Skin of body (tissue), 3 donors: ENCODE measurements at places on chromosomes 2 and 18.
A peak's percentile ranks its signal among the peaks of the same experiment; 100 is the strongest.

- DNase-seq: no peak
Measured at GRCh38 chr18:57518533-57518932, 68.0 kb downstream of the FECH start.

GRCh38 chr18:75087119-75088020, 121.6 kb downstream of the PTGR3 start:
- DNase-seq: no peak

- no peak for DNase-seq
Measured at GRCh38 chr18:63480915-63481314, 4.2 kb downstream of the SERPINB5 start.

- peak; percentile 40 for DNase-seq
Measured at GRCh38 chr2:24123922-24124580, 782 bp downstream of the FAM228B start.

DNA sequence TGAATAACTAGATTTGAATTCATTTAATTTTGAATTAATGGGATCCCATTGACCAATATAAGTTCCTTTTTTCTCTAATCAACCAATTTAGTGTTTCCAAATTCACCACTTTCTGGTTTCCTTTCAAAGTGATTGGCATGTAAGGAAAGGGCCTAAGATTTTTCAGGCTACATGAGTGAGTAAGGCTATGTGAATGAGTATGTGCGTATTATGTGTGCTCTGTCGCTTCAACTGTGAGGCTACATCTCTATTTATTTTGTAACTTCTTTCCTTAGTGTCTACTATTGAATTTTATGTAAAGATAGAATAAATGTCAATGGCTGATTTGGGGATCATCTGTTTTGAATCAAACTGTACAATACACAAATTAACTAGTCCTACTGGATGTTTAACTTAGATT, 110.6 kb downstream of the ABCA12 start:
- DNase-seq: no peak

DNA sequence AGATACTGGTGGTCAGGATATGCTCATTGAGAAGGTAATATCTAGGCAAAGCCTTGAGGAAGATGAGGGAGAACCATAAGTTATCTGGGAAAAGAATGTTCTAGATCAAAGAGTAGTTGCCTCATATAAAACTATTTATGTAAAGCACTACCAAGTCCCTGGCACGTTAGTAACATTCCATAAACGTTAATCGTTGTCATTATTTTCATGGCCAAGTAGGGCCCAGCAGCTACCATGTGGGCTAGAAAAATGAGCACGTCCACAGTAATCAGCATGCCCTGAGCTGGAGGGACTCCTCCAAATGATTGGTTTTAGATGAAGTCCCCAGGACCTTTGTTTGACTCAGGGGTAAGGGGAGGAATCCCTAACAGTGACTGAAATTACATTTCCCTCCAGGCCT, 32.7 kb upstream of the AFTPH start:
- DNase-seq: no peak

DNA sequence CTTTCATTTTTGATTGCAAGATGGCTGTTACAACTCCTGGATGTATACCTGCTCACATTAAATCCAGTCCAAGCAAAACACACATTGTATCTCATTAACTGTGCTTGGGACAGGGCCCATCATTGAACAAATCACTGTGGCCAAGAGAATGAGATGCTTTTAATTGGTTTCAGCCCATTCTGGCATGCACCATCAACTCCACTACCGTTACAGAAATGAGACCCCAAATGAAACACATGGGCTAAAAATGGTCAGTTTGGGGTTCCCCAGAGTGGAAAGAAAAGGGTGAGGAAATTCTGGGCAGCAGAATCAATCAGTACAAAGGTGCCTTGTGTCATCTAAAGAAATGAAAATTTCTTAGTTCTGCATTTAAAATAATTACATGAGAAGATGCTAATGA, 52.7 kb downstream of the FAM171B start:
- DNase-seq: no peak

DNA sequence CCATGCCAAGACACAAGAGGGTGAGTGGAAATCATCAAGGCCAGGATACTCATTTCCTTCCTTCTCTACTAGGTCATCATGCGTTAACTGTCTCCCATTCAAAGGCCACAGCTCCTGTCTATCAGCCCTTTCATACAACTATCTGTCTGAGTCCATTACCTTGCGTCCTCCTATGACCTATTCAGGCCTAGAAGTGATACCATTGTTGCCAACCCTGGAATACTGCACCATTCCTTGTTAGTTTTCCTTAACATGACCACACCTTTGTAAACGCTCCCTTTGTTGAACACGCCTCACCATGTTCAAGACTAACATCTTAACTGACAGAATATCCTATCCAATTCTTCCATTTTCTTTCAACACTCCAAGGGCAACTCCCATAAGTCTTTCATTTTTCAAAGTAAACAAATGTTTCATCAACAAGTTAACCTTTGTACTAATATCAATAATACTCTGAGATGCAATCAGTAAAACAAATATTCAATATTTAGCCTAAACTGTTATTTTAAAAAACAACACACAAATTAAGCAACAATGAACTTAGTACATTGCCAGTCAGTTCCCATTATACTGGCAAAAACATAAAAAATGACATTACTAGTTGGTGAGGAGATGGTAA, 19.8 kb upstream of the LGALSL start:
- no peak for DNase-seq

- peak; percentile 79 for DNase-seq
Measured at GRCh38 chr18:77165503-77166188, 33.1 kb upstream of the MBP start.

DNA sequence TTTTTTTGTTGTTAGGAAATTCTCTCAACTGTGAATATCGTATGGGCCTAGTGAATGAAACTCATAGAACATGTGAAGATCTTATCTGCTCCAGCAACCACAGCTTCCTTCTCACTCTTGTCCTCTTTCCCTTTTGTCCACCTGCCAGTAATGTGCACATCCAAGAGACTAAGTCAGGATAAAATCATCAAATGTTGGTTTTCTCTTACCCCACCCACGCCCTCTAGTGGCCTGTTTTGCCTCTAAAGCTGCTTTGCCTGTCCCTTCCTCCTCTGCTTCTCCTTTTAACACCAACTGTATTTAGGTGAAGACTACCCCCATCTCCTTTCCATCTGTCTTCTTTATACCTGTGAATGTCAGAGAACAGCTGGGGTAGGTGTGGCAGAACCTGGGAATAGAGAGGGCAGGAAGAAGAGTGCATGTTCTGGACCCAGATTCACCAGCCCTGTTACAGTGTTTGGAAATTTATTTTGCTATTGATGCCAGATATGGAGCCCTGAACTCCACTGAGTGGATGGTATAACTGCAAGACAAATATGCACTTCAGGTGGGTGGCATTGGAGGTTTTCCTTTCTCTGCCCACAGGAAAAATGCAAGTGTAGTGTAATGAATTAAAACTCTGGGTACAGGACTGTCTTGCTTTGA, 8.4 kb upstream of the MGAT5 start:
- DNase-seq: peak; percentile 13

DNA sequence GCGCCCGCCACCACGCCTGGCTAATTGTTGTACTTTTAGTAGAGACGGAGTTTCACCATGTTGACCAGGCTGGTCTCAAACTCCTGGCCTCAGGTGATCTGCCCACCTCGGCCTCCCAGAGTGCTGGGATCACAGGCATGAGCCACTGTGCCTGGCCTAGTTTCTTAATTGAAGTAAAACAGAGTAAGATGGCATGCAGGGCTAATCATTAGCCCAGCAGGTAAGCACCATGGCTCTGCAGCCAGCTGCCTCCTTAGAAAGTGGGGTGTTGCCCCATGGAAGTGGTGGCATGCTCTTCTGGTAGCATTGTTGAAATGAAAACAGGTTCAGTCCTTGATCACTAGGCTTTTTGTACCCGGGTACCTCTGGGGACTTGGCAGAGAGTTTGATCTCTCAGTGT, 12.4 kb downstream of the ATG4B start:
- DNase-seq: no peak

- no peak for DNase-seq
Measured at GRCh38 chr2:168002021-168002553, 245.3 kb downstream of the STK39 start.

DNA sequence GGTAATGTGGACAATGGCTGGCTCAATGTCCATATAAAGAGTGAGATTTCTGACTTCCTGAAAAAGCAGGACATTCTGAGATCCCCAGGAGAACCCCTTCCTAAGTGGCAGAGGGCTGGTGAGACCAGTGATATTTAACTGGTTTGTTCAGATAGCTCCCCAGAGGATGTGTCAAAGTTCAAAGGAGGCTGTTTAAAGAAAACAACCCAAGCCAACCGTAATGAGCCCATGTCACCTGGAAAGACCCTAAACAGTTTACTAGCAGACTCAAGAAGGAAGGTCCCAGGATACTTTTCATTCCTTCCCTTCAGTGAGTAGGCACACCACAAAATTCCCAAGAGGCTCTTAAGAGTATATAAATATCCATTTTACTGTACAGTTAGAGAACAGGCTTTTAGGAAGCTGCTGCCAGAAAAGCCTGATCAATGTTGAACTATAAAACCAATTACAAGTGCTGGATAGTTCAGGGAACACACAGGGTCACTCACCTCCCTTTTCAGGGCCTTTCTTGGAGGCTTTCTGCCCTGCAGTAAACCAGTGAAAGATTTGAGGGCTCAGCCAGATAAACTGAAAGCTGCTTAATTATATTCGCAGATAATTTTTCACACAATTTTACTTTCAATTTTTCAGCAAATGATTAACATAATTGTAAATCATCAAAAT, 293.5 kb downstream of the ASXL3 start:
- DNase-seq: no peak

DNA sequence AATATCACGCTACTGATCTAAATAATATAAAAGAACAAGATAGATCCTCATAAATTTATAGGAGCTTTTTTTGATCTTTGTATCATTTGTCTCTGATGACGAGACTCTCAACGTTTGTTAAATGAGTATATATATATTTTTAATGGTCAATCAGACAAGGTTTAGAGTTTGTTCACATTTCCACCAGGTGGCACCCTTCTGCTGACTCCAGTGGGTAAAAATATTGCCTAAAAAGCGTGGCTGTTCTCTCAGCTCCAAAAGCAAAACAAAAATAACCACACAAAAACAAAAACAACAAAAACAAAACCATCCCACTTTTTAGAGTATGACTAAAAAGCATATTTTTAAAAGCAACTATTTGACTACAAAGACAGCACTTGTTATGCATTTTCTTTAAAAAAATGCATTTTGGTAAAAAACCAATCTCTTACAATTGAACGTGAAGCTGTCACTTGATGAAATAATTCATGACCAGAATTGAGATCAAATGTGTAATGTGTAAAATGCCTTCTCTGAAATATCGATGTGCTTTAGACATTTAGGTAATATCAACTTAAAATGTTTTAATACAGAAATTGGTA, 723.2 kb downstream of the DPP10 start:
- DNase-seq: no peak
